ENCODE measurements at places on chromosomes 3 and 15.

- DNase-seq: no peak
These were observed at the start of gene SNX33 for GRCh38 chr15:75647370-75648155. Gene SNX33, plus strand, starts transcription at chr15:75647912. Its CDS starts 1,191 bp downstream, at chr15:75649103.

- no peak for DNase-seq
These were observed 198.5 kb upstream of the MRPL3 start for GRCh38 chr3:131701153-131701770.

- no peak for DNase-seq
These were observed 14.3 kb upstream of the CCNL1 start for GRCh38 chr3:157174290-157174648.

GRCh38 chr15:42080919-42081830, 13.2 kb downstream of the PLA2G4D start:
- DNase-seq: no peak

GRCh38 chr3:106290304-106290997, 421.6 kb upstream of the CBLB start:
- DNase-seq: no peak

- no peak for DNase-seq
These were observed 235.6 kb downstream of the SV2B start for GRCh38 chr15:91335702-91336101.

GRCh38 chr3:178170698-178171535, 365.3 kb upstream of the KCNMB2 start:
- no peak for DNase-seq

- no peak for DNase-seq
These were observed 354.9 kb downstream of the RSL24D1 start for GRCh38 chr15:54841701-54842305.

All from NCI-H2081 treated with DMSO at 0.1 percent for 48 hours (cell line).